ENCODE measurements at places on chromosomes 3 and 15. TPM values are rescaled to one million over a fixed set of nuclear protein-coding genes. Genes with fewer than 3 reads are reported as not detected.

SH2D7 gene
- not detected for total RNA-seq

ACKR4 gene
- 6.6 TPM for total RNA-seq

SLC26A6 gene
- total RNA-seq = 13.1 TPM

LRRN1 gene
- total RNA-seq = 61.6 TPM

KNG1 gene
- total RNA-seq = not detected

ARIH1 gene
- total RNA-seq = 80.1 TPM

POLQ gene
- 5.6 TPM for total RNA-seq

XCR1 gene
- not detected for total RNA-seq

TTLL13 gene
- not detected for total RNA-seq

IL12A gene
- total RNA-seq = not detected

GRK7 gene
- 1.3 TPM for total RNA-seq

IGDCC3 gene
- total RNA-seq = 5.4 TPM

SLCO3A1 gene
- total RNA-seq = 7.6 TPM

CCDC39 gene
- total RNA-seq = 0.66 TPM

MAPKAPK3 gene
- total RNA-seq = 22.9 TPM

CPLX3 gene
- total RNA-seq = 42.8 TPM

PODXL2 gene
- 99.9 TPM for total RNA-seq

PATL2 gene
- total RNA-seq = 0.49 TPM

LMAN1L gene
- total RNA-seq = 3.0 TPM

DPPA4 gene
- 1.9 TPM for total RNA-seq

SLC24A5 gene
- 22.1 TPM for total RNA-seq

SLC33A1 gene
- total RNA-seq = 38.5 TPM

OR5H15 gene
- not detected for total RNA-seq

SLC9C1 gene
- 1.5 TPM for total RNA-seq

CD96 gene
- total RNA-seq = 1.3 TPM

DOCK3 gene
- 13.9 TPM for total RNA-seq

ANKRD34C gene
- 0.22 TPM for total RNA-seq

ZWILCH gene
- 18.3 TPM for total RNA-seq

CCR8 gene
- total RNA-seq = not detected
